ENCODE measurements at places on chromosomes 5 and 9.

DNA sequence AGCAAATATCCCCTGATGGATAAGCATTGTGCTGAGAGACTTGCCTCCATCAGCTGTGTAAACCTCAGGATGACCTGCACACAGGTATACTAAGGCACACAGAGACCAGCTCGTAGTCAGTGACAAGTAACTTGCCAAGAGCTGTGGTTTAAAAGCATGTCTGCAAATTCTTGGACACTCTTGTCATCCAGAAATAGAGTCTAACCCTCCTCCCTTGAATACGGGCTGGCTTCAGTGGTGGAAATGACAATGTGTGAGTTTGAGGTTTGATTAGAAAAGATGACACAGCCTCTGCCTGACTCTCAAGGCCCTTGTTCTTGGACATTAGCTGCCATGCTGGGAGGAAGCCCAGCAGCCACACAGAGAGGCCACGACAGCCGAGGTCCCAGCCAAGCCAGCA lies 114.4 kb downstream of the GADD45G start:
- DNase-seq: no peak

GRCh38 chr9:133182151-133182550 lies 18.4 kb upstream of the GBGT1 start:
- DNase-seq: no peak

DNA sequence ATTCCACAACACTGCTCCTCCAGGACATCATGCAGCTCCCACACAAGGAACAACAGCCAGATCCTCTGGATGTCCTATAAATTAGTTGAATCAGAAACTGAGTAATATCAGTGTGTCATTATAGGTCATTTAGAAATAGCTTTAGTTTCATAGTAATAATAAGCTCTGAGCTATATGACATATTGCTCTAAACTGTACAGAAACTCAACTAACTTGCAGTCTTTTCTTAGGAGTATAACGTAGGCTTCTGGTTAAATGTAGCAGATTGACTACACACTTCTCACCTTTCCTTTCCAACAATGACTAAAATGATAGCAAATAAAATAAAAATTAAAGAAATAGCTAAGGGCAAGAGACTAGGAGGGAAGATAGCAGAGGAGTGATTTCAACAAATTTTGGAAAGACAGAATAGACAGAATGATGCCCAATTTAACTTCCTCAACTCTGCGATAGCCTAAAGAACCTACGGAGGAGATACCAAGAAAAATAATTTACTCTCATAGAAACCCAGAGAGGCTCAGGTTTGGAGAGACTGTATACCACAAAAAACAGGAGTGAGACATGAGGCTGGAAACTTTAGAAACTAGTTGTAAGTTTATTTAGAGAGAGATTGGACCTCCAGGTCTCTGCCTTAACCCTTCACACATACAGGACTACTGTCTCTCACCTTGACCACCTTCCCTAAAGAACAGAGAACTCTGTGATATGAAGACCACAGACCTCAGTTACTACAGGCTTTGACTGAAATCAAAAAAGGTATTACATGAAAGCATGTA lies 193.7 kb downstream of the TSSK1B start:
- no peak for DNase-seq

DNA sequence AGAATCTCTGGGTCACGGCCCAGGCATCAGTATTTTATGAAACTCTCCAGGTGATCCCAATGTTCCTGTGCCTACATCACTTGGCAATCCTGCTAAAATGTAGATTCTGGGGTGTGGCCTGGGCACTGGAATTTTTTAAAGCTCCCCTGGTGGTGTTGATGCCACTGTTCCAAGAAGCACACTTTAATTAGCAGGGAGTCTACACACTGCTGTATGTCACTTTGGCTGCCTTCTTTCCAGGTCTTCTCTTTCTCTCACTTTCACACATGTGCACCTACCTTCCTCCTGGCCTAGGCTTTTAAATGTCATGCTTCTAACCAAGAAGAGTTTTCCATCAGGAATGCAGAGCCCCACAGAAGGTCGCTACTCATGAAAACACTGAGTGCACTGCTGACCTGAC lies 136.0 kb upstream of the ALDH1B1 start:
- no peak for DNase-seq

- DNase-seq: no peak
These were observed 78.4 kb downstream of the BOD1 start for GRCh38 chr5:173538018-173538417.

DNA sequence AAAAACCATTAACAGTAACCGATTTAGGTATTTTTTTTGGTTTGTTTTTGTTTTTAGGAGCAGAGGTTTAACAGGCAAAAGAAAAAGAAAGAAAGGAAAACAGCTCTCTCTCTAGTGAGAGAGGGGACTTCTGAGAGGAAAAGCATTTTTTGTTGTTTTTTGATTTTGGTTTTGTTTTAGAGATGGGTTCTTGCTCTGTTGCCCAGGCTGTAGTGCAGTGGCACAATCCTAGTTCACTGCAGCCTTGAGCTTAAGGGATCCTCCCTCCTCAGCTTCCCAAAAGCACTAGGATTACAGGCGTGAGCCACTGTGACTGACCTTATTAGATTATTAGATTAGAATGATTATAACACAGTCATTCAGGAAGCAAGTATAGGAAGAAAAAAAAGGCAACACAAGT lies 10.1 kb downstream of the USP20 start:
- no peak for DNase-seq

GRCh38 chr9:113398796-113399195 lies 2.3 kb downstream of the ALAD start:
- no peak for DNase-seq

- no peak for DNase-seq
These were observed 6.6 kb downstream of the SPATA31E1 start for GRCh38 chr9:87889065-87889881.

GRCh38 chr5:95861221-95861863 lies 38.8 kb upstream of the GLRX start:
- DNase-seq: no peak

DNA sequence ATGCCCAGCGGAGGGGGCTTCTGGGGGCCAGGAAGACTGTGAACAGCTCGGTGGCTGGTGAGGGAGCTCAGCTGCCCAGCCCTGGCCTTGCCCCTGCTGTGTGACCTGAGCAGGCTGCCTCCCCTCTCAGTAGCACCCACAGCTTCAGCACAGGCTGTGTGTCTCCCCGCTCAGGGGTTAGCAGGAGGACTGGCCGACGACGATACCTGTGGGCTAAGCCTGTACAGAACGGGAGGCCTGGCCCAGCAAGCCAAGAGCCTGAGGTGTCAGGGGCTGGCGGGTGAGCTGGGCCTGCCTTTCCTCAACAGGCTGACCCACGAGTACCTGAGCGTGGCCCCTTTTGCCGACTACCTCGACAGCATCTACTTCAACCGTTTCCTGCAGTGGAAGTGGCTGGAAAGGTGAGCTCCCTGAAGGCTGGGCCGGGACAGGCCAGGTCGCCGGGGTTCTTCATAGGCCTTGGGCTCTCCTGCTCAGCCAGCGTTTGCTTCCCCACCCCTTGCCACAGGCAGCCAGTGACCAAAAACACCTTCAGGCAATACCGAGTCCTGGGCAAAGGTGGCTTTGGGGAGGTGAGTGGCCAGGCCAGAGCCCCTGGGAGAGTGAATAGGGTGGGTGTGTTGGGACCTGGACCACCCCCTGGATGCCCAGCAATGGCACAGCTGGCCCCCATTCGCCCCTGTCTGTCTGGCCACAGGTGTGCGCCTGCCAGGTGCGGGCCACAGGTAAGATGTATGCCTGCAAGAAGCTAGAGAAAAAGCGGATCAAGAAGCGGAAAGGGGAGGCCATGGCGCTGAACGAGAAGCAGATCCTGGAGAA lies 6.6 kb downstream of the GRK6 start:
- DNase-seq: no peak

DNA sequence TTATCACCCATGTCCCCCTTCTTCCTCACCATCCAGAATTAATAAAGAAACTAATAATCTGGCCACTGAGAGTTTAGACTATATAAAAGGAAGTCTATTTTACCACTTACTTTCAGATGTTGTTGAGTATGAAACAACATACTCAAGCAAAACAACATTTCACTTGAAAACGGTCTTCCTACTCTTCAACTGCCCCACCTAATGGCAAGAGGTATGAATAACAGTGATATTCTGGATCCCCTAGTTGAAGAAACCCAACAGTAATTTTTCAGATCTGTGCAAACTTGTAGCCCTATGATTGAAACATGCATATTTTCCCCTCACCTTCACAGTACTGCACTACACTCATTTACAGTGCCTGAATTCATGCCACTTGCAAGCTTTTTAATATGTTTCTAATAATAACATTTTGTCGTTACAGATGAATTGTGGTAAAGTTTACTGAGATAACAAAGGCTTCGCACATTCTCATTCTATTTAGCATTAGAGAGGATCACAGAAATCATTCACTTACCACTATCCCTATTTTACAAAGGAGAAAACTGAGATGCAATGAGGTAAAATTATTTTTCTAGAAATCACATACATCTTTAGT lies 267.9 kb upstream of the PDE4D start:
- peak; percentile 3 for DNase-seq

- no peak for DNase-seq
These were observed 189.1 kb upstream of the PTGER4 start for GRCh38 chr5:40490464-40491111.

All from GF-D8 (cell line).